ENCODE measurements at places on chromosomes 5 and 9. TPM values are rescaled to one million over a fixed set of nuclear protein-coding genes. Genes with fewer than 3 reads are reported as not detected.

DNA sequence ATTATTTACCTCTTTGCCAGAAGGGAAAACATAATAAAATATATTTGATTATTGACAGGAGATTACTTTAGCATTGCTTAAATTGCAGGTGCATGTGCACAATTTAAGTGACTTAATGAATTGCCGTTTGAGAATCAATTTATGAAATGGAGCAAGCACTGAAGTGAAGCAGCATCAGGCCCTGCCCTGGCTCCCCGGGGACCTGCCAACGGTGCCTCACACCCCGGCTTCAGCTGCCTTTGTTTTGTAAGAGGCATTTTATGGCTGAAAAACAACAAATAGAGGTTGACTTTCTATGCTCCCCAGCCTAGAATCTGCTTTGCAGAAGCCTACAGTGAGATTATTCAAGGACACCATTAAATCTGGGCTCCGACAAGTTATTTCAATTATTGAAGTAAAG lies 359.1 kb upstream of the IRX4 start:
- H3K4me1 ChIP-seq: no peaks in the 10 kb centered on the region
- no peak overlapping the region for H3K27ac ChIP-seq
- H3K27me3 ChIP-seq: peaks cover 2% of the 10 kb centered on the region
- DNase-seq: no peak
- H3K4me3 ChIP-seq: no peak overlapping the region

DNA sequence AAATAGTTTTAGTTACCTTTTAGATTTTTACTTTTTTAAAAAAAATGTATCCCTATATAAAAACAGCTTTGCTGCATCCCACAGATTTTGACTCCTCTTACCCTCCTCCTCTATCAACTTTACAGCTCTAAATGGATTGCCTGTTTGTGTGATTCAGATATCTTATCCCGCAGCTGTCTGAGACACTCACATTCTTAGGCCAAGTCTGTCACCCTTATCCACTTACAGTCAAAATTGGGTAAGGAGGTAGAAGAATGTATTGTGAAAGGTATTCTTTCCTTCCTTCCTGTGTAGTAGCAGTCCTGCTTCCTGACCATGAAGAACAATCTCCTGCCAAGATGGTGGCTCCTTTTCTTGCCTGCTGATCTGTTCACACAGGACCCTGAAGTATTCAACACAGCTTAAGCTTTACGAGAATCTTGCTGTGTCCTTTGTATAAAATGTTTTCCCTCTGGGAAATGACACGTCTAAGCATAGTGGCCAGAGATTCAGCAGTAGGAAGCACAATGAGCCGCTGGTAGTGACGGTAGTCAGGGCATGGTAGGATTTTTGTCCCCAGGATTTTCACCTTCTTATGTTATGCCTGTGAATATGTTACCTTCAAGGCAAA lies 67.7 kb upstream of the ST8SIA4 start:
- H3K27me3 ChIP-seq: no peaks in the 10 kb centered on the region
- no peak overlapping the region for H3K4me3 ChIP-seq
- no peaks in the 10 kb centered on the region for H3K4me1 ChIP-seq

DNA sequence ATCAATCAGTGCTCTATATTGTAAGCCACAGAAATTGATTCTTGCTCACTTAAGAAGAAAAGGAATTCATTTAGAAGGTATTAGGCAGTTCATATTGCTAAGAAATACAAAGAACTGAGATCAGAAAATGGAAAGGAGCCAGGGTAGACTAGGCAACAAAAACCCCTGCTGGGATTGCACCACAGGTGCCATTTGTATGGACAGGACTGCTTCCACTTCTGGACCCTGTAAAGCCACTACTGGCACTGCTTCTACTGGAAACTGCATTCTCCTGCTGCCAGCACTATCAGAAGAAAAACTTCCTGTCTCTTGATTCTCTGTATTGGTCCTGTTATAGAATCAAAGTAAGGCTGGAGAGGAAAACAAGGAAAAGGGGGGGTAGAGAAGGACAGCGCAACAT lies 45.9 kb downstream of the CERT1 start:
- no peak overlapping the region for H3K27ac ChIP-seq
- H3K36me3 ChIP-seq: peaks cover 32% of the 10 kb centered on the region
- no peak for DNase-seq
- H3K4me3 ChIP-seq: no peak overlapping the region
- H3K4me1 ChIP-seq: peaks cover 39% of the 10 kb centered on the region

- no peak overlapping the region for H3K27ac ChIP-seq
- H3K4me1 ChIP-seq: no peaks in the 10 kb centered on the region
- no peaks in the 10 kb centered on the region for H3K27me3 ChIP-seq
- no peak for DNase-seq
These were observed 274.3 kb downstream of the CDH18 start for GRCh38 chr5:19713740-19714139.

DNA sequence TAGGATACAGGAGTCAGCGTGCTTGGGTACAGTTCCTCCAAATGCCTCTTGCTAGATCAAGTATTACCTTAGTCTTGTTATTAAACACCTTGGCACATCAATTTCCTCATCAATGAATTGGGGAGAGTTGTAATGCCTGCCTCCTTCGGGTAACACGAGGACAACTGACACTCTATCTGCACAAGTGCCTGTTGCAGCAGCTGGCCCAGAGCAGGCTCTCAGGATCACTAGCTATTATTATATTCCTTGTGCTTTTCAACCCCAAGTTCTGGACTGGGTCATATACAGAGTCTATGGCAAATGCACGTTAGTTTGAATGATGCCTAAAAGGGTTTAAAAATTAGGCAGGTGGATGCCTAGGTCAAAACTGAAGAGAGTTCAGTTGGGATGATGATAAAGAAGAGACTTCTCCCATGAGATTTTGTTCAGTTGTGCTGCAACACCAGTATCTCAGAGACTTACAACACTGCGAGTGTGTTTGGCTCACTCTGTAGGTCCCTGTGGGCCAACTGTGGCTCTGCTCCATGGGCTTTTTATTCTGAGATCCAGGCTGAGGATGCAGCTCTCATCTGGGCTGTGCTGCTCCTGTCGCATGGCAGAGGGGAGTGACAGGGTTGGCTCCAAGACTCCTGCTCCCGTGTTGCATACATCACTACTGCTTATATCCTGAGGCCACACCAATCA lies 41.1 kb upstream of the TEX48 start:
- H3K4me3 ChIP-seq: no peak overlapping the region
- H3K4me1 ChIP-seq: peaks cover 52% of the 10 kb centered on the region
- no peak overlapping the region for H3K27ac ChIP-seq

Gene CKS2
- total RNA-seq: 229 TPM

Gene SPINK13
- not detected for total RNA-seq

Gene DND1
- 2.3 TPM for total RNA-seq
